ENCODE measurements at places on chromosomes 11 and 22.

- no peak for DNase-seq
Observed at GRCh38 chr11:86184728-86185380, 59.7 kb upstream of the EED start.

DNA sequence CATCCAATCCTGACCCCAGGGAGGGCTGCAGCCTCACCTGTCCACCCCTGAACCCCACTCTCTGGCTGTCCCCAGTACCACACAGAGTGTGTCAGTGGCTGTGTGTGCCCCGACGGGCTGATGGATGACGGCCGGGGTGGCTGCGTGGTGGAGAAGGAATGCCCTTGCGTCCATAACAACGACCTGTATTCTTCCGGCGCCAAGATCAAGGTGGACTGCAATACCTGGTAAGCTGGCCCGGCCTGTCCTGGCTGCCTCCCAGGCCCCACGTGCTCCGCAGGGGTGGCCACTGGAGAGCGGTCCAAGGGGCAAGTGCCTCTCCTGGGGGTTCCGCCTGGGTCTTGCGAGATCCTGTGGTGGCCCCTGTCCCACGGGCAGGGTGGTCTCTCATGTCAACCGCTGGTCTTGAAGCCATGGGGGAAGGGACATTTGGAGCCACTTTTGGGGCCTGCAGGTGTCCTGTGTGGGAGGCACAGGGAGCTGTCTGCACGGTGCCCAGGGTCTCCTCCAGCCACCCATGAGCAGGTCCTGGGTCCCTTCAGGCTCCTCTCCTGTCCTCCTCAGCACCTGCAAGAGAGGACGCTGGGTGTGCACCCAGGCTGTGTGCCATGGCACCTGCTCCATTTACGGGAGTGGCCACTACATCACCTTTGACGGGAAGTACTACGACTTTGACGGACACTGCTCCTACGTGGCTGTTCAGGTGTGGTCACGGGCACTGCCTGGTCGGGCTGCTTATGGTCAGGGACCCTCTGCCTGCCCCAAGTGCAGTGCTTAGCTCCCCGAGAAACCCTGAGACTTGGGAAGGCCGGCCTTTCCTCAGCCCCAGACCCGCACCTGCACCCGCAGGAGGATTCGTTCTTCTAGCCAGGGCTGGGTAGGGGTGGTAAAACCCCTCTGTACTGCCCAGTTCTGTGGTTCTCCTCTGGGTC is 11.8 kb downstream of the MUC2 start:
- DNase-seq: no peak

- DNase-seq: no peak
Observed at GRCh38 chr11:80616070-80616800, 1175.4 kb upstream of the TENM4 start.

GRCh38 chr11:128708660-128709059 is 14.8 kb downstream of the FLI1 start:
- no peak for DNase-seq

DNA sequence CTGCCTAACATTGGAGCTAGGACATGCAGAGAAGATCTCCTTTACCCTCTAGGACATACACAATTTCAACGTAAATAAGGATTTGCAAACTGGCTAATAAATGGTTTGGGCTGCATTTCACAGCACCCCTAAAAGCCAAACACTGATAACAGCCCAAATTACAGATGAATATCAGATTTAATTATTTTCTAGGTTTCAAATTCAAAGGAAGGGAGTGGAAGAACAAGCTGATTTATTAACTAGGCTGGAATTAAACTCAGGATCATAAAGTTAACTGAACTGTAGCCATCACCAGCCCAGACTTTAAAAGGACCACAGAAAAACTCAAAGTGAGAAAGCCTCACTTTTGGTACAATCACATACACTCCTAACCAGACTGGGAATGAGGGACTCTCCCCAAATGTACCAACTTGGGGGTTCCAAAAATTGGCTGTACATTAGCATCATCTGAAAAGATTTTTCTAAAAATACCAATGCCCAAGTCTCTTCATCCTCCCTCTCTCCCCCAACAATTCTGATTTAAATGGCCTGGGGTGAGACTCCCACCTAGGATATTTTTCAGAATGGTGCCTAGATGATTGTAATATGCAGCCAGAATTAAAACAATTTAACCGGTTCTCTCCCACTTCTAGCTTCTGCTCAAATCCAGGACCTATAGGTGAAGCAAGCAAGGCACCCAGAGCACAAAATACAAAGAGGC is 43.5 kb downstream of the SYTL2 start:
- DNase-seq: no peak

DNA sequence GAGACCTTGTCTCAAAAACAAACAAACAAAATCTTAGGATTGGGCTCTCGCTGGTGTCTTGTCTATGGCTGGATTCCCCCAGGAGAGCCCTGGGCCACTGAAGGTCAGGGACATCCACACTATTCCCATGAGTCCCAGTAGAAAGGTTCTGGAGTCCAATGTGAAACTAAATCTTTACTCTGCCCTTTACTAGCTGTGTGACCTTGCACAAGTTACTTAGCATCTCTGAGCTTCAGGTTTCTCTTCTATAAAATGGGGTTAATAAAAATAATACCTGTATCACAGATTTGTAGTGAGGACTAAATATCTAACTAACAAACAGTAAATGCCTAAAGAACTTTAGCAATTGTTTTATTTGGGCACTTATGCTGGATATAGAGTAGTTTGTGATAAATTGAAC is 9.0 kb downstream of the SLC43A1 start:
- no peak for DNase-seq

- DNase-seq: peak; percentile 52
Observed at GRCh38 chr11:65468874-65469333, 29.9 kb upstream of the MALAT1 start.

GRCh38 chr22:37990301-37990700 is 5.9 kb upstream of the SOX10 start:
- DNase-seq: no peak
